Astrocyte of the cerebellum (primary cell): ENCODE measurements at places on chromosomes 11 and 22.

DNA sequence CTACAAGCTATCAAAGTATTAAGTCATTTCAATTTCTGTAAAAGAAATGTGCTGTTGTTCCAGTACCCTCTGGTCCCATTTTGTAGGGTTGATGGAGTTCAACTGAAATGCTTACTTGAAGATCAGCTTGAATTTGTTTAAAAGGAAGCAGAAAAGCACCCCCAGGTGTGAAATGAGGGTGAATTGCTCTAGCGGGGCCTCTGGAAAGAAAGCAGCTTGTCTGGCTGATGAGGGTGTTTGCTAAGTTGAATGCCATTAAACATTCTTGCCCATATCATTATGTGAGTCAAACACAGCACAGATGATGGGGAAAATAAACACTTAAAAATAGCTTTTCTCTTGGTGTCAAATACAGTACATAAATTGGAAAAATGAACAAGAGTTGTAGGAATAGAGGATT is 280.3 kb downstream of the RAB38 start:
- DNase-seq, result no peak

- no peak for DNase-seq
Measured at GRCh38 chr11:1171223-1171984, 13.7 kb downstream of the MUC5AC start.

GRCh38 chr11:119616586-119617339 is 112.2 kb downstream of the NECTIN1 start:
- DNase-seq, result no peak

- peak; percentile 3 for DNase-seq
Measured at GRCh38 chr11:8567602-8568198, 26.3 kb downstream of the STK33 start.

- no peak for DNase-seq
Measured at GRCh38 chr11:97356144-97356543, 966.3 kb downstream of the JRKL start.

DNA sequence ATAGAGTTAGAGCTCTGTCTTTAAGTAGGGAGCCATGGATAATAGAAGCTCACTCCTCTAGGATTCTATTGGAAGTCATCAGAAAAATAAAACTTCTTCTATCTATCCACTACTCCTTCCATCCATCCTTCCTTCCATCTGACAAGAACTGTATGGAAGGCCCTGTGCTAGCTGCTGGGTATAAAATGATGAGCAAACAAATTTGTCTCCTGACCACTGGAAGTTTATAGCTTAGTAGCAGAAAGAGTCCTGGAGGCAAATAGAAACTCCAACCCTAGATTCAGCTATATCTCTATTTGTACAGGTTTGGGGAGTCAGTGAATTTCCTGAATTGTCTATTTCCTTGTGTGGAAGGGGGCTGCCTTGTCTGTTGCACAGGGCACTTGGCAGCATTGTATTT is 136.6 kb downstream of the ME3 start:
- no peak for DNase-seq

DNA sequence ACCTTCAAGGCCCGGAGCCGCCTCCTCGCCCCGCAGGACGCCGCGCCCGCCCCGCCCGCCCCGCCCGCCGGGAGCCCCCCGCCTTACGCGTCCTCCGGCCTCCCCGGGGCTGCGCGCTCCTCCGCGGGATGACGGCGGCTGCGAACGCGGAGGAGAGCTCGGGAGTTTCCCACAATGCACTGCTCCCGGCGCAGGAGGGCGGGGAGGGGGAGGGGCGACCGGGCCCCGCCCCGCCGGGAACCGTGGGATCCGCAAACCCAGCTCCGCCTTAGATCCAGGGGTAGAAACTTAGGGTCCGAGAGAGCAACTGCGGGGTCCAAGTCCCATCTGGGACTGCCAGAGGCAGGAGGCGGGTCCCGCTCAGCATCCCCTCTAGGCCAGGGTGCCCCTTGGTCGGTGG is at the start of gene CEND1:
Gene CEND1 (minus strand): TSS at position 148 of the 400 bp plus-strand sequence. CDS start 1,514 bp downstream, outside the sequence.
- DNase-seq, result no peak

- no peak for DNase-seq
Measured at GRCh38 chr11:29280452-29280851, 736.4 kb downstream of the KCNA4 start.

- DNase-seq, result no peak
Measured at GRCh38 chr11:11622340-11622706, 518 bp upstream of the GALNT18 start.

- DNase-seq, result no peak
Measured at GRCh38 chr11:10764412-10764811, 13.4 kb downstream of the CTR9 start.

DNA sequence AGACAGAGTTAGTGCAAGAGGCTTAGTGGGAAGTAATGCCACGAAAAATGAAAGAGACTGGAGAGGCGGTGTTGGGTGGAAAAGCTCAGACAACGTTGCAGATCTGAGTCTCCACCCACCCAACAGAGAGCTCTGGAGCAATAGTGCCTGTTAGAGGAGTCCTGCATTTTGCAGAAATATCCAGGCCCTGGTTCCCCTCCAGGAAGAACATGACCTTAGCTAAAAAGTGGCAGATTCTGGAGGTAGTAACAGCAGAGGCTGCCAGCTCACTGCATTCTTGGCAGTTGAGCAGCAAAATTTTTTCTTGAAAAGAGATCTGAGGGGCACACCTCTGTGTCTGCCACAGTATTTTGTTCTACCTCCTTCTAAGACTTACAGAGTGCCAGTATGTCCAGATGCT is 27.7 kb upstream of the BIRC3 start:
- DNase-seq, result no peak

DNA sequence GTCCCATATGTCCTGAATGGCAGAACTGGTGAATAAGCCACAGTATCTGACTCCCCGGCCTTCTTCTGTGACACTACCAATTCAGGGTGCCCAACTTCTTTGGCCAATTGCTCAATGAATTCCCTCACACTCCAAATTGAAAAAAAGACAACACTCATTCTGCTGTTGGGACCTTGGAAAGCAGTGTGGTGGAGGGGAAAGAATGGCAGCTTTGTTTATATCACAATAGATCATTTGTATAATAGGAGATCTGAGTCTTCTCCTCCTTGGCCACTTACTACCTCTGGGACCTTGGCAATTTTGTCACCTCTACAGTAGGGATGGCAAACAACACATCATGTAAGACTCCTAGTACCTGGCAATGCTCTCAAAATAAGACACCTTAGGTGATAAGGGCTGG is 64.6 kb downstream of the OPCML start:
- no peak for DNase-seq

DNA sequence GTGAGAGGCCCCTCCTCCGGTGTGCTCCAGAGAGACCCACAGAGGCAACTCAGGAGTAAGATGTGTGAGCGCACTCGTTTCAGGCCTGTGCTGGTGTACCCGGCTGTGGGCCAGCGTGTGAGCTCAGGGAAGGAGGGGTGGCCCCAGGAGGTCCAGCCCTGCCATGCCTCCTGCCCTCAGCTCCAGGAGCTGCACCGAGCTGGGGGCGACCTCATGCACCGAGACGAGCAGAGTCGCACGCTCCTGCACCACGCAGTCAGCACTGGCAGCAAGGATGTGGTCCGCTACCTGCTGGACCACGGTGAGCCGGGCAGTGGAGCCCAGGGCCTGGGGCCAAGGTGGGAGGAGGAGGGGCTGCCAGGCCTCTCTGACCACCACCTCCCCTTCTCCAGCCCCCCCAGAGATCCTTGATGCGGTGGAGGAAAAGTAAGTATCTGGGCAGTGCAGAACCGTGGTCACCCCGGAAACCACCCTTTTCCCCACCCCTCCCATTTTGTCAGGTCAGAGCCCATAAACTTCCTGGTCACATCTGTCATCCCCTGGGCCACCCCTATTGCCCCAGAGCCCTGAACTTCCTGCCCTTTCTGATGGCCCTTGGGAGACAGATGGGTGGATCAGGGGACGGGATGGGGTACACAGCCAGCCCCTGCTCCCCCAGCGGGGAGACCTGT is 2.5 kb upstream of the MDK start:
- DNase-seq, result no peak

DNA sequence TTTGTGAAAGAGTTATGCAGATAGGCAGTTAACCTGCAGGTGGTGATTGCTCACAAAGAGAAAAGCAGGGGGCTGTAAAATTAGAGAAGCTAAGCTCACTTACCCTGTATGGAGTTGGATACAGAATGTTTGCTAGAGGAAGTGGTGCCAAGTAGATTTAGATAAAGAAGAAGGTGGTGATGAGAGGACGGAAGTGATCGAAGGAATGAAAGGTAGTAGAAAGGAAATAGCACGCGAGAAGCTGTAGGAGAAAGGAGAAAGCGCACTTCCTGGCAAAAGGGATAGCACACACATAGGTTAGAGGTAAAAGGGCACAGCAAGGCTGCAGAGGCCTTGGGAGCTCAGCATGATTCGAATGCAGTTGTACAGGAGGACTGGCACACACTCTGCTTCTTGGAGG is 87.3 kb upstream of the CTSC start:
- no peak for DNase-seq

DNA sequence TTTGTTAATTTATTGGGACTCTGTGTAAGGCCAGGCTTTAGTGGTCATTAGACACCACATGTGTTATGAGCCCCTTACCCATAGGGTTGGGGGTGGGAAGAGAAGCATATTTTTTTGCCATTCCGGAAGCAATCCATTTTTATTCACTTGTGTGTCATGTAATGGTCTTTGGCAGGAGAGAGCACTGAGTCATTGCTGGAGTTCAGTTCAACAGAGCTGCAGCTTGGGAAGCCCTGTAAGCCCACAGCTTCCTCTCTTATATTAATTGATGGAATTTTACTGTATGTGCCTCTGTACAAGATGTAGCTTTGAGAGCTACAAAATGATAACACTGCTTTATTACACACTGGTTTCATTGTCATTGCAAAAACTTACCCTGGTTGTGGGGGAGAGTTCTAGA is 177.3 kb upstream of the SORL1-AS1 start:
- DNase-seq, result peak; percentile 71

GRCh38 chr11:33533386-33534052 is 167.1 kb downstream of the C11orf91 start:
- DNase-seq, result no peak

- DNase-seq, result no peak
Measured at GRCh38 chr11:108984523-108984922, 319.7 kb downstream of the DDX10 start.

GRCh38 chr22:33303099-33303498 is 244.9 kb upstream of the SYN3 start:
- no peak for DNase-seq

DNA sequence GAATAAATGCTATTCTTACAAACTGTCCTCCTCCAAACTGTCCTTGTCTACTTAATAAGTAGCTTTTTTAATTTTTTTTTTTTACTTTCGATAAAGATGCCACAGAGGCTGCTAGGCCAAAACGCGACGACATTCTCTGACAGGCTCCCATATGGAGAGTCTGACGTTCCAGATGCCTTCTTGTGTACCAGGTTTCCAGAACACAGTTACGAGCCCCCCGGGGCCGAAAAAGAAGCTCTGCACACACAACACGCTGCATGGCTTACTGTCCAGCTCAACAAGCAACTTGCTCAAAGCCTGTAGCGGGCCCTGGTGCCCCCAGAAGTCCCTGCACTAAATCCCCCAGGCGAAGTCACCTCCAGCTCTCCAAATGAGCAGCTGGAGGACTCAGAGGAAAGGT is 39.3 kb downstream of the LARGE1 start:
- no peak for DNase-seq

DNA sequence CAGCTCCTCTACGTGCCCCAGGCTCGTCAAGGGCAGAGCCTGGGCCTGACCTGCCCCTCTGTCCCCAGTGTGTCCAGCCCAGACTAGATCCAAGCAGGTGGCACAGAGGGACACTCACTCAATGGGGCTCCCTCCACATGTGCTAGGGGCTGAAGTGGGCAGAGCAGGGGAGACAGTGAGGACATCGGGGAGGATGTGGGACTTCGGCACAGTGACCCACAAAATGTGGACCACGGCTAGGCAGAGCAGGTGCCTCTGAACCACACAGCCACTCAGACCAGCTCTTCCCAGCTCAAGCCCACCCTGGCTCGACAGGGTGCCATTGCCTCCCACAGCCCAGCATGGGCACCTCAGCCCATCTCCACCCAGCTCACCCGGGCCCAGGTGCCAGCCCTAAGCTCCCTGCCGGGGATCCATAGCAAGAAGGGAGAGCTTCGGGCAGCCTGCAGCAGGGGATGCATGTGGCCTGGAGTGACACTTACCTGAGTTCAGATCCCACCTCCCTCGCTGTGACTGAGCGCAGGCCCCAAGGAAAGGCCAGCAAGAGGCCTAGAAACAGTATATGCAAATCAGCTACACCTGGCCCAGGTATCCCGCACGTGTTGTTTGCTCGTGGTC is 46.9 kb upstream of the RTL6 start:
- no peak for DNase-seq

- no peak for DNase-seq
Measured at GRCh38 chr11:72602250-72602904, 71.8 kb downstream of the PDE2A start.

GRCh38 chr11:118911113-118911879 is 14.4 kb downstream of the BCL9L start:
- no peak for DNase-seq

GRCh38 chr11:16935518-16936302 is 78.5 kb downstream of the PLEKHA7 start:
- peak; percentile 26 for DNase-seq

- no peak for DNase-seq
Measured at GRCh38 chr11:124725719-124726105, 14.0 kb upstream of the NRGN start.

DNA sequence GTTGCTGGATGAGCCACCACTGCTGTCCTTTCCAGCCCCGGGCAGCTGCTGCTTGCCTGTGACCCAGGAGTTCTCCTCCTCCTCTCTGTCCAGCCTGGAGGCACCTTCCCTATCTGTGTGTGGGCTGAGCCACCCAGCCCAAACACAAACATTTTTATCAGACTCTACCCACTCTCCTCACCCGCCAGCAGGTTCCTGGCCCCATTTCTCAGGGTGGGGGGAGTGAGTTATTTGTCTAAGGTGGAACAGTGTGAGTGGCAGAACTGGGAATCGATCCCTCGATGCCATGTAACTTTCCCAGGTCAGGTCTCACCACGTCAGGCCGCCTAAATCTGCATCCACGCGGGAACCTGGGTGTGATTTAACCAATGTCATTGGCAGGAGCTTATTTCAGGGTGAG is 20.8 kb upstream of the SMIM38 start:
- no peak for DNase-seq

DNA sequence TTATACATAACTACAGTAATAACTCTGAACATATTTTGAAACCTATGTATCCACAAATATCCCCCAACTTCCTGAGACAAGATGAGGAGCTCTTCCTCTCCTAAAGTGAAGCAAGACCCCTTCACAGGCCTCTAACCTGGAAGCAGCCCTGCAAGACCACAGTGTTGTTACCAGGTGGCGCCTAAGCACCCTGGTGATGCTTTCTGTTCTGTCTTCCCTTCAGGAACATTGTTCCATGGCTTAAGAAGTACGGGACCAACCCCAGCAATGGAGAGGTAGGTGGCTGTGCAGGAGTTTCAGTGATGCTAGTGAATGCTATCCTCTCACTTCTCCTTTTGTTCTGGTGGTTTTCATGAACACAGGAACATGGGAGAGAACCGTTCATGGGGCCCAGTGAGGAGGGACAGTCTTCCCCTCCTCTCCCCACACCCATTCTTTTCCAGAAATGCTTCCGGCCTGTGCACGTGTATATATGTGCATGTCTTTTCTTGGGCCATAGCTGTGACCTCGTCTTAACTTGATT is 6.4 kb downstream of the PPIL2 start:
- DNase-seq, result no peak

GRCh38 chr11:123493349-123494063 is 63.4 kb downstream of the GRAMD1B start:
- no peak for DNase-seq

GRCh38 chr22:23970816-23971486 is 3.3 kb downstream of the DDT start:
- DNase-seq, result no peak

GRCh38 chr22:26585104-26585790 is 4.7 kb downstream of the TPST2 start:
- DNase-seq, result peak; percentile 19
